NB4 (cell line): ENCODE measurements at places on chromosomes 6 and 20.

GRCh38 chr20:32792731-32793458 lies 26.9 kb upstream of the MAPRE1 start:
- DNase-seq, result no peak

- DNase-seq, result no peak
Measured at GRCh38 chr20:41218466-41218865, 81.1 kb downstream of the PLCG1 start.

GRCh38 chr6:16277101-16277981 lies 39.0 kb downstream of the GMPR start:
- peak; percentile 93 for DNase-seq

DNA sequence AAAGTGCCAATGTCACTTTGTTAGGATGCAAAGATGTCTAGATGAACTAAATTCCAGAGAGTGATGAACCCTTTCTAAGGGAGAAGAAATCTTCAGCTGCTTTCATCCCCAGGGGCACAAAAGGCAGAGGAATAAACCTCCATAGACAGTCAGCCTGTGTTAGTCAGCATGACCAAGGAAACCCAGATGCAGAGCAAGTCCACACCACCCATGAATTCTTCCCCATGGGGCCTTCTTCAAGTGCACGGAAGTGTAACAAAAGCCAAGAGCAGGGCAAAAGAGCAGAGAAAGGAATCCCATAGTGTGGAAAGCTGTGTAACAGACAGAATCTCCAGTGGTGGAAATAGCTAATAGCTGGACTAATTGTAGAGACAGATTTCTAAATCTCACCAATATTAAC lies 50.0 kb downstream of the DCDC2 start:
- no peak for DNase-seq

DNA sequence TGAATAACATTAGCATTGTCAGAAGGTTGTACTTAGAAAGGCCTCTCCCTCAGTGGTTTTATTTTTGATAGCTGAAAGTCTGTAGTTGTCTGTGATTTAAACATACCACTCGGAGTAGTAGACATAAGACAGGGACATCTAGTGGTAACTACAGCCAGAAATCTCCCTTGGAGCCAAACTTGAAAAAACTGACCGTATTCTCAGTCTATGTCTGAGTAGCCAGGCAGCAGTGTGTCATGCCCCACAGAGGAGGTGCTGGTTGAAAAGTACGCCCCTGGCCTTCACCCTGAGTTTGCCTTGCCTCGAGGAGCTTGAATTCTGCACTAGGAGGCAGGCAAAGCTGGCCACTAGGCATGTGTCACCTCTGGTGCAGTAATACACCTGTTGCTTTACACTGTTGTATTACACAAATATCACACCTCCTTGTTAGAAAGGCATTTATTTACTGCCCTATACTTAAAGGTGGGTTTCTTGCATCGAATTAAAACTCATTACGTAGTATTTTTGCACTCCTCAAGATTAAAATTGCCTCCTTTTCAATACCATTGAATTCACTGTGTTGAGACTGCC lies 20.8 kb downstream of the ZBTB2 start:
- no peak for DNase-seq

- DNase-seq, result no peak
Measured at GRCh38 chr6:126010040-126010439, 23.7 kb downstream of the TRMT11 start.

DNA sequence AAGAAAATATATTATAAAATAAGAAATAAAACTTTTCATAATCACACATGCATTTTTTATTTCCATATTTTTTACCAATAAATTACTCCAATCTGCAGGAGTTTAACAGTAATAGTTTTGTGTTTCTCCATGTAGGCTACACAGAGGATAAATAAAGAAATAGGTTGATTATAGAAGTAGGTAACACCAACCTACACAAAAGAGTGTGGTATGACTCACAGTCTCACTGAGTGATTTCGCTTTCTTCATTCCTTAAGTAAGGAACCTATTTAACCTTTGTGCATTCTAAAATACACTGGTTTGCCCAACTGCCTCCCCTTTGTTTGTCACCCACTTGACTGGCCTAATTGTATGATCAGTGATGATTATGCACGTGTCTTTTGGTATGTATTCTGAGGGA lies 244.2 kb upstream of the RIMS1 start:
- no peak for DNase-seq

DNA sequence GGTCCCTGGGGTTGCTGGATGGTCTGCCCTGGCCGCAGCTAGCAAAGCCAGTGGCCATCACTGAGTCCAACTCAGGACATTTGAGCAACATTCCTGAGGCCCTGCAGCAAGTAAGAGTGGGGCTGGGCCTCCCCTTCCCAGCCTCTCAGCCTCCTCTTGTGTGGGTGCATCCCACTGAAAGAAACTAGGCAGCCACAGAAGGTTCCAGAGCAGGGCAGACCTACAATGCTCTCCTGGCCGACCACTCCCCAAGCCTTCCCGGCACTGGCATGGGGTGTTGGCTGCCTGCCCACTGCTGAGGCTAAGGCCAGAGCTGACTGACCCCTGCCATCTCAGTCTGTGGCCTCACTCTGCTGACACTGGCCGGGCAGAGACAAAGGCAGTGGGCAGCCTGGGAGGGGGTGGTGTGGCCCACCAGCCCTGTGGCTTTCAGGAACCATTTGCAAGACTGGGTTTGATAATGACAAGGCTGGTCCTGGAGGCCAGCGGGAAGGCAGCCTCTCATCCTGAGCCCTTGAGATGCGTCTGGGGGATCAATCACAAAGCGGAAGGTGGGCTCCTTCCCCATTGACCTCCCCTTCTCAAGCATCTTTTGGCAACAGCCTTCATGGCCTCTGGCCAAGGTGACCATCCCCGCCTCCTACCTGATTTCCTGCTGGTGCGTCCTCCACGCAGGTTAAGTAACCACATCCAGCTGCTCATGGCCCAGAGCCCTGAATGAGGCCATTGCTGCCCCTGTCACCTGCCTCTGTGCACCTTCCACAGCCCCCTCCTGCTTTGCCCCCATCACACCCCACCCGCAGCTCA lies 9.6 kb downstream of the DLGAP4 start:
- no peak for DNase-seq

GRCh38 chr6:117449549-117450439 lies 24.1 kb upstream of the ROS1 start:
- DNase-seq, result peak; percentile 79

DNA sequence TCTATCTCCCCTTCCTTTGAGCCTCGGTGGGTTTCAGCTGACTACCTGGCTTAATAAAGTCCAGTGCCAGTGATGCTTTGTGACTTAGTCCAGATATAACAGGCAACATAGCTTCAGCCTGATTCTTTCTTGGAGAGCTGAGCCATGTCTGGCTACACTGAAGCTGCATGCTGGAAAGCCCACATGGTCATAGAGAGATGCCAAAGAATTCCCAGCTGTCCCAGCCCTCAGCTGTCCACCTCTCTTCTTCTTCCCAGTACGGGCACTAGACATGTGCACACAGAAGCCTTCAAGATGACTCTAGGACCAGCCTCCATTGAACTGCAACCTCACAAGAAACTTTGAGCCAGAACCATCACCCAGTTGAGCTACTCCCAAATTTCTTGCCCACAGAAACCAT lies 154.1 kb upstream of the MYLIP start:
- no peak for DNase-seq

DNA sequence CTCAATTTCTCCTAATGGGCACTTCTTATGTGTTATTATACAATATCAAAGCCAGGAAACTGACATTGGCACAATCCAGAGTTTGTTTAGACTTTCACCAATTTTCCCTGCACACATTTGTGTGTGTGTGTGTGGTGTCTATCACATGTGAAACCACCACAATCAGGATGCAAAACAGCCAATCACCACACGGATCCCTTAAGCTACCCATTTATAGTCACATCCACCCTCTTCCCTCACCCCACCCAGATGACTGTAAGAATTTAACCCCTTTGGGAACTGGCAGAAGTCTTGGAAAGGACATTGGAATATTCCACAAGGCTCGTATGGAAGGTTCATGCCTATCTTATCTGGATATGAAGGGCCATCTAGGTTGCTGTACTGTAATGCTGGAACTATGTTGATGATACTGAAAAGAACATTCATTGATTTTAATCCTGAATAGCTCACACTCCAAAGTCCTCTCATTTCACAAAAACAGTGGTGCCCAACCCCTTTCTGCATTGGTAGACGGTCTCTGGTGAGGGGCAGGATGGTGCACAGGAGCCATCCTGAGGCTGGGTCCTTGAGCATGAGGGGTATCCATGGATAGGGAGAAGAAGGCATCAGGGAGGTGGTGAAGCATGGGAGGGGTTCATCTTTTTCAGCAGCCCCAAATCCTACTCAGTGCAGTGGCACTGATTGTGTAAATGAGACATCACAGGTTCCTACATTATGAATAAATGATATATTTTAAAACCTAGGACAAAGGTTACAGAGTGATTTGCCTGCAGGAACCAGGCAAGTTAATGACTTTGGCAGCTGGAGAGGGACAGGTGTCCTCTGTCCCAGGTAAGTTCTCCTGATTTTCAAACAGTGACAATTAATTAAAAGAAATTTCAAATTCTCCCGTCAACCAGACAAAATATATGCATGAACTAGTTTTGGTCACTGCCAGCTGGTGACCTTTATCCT lies 12.1 kb upstream of the CTCFL start:
- DNase-seq, result no peak

- DNase-seq, result no peak
Measured at GRCh38 chr6:25695671-25696070, 43.7 kb downstream of the SCGN start.

DNA sequence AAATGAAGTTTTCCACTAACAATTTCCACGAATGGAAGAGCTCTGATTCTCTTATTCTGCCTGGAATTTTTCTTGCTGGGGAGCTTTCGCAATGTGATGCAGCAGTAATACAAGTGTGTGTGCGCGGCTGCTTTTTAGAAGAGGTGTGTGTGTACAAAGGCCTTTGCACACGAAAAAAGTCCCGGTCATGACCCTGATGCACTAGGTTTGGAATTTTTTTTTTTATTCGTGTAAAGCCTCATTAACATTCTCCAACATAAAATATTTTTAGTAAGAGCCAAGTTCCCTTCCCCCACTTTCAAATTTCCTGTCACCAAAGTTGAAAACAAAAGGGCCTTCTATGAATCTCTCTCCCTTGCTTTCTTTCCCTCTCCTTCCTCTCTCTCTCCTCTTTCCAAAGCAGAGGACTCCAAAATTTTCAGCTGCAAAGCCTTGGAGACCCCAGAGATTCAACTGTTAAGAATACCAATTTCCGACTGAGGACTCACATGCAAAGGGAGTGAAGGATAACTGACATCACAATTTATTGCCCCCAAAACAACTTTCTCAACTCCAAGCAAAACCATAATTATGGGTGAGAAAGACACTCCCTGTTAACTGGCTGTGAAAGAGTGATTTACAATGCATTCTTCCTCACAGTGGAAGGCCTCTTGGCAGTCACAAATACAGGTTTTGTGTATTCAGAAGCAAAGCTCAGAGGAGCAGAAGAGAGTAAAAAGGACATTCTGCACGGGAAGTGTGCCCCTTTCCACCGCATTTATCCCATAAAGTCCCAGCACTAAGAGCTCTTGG lies 421.2 kb upstream of the JARID2 start:
- DNase-seq, result peak; percentile 29

DNA sequence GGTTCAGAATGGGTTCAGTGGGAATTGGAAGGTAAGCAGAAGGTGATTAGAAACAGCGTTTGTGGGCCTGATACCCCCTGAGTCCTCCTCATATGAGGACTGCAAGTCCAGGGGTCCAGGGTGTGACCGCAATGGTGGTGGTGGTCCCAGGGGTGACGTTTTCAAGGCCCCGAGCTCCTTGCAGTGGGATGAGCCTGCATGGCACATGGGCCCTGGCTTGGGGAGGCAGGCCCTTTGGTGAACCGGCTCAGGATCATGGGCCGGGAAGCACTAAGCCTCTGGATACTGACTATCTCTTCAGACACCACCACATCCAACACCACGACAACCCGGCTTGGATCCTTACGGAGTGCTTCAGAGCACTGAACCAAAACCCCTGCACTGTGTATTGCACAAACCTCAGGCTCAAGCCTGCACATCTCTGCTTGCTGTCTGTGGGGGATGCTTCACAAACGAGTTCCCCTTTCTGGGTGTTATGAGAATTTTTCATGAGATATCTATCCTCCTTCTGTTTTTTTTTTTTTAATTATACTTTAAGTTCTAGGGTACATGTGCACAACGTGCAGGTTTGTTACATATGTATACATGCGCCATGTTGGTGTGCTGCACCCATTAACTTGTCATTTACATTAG lies 67.9 kb downstream of the STK35 start:
- DNase-seq, result peak; percentile 50

- DNase-seq, result no peak
Measured at GRCh38 chr6:108872575-108872974, 24.4 kb downstream of the ARMC2 start.

GRCh38 chr20:17857639-17858449 lies 110.8 kb downstream of the SNX5 start:
- no peak for DNase-seq

DNA sequence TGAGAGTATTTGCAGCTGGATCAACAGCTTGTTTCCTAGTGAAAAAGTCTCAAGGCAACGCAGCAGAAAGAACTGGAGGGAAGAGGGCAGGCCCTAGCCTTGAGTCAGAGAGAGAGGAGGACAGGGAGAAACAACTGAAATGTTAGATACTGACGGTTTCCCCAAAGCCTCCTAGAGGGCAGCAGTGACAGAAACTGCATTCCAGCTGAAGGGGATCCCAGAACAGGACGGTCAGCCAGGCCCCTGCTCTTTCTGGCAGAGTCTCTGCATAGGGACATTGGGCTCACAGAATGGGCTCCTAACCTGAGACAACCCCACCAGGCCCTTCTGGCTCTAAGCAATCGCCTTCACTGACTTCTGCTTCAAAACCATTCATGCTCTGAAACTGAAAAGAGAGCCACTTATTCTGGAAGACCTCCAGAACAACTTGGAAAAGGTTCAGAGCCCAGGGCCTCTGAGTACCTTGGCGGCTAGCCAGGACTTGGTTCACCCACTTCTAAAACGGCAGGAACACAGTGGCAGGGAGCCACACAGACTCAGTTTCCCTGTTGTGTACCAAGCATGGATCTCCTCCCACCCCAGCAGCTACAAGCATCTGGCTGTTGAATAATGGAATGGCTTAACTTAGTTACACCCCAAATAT lies 72.9 kb downstream of the PSMB1 start:
- no peak for DNase-seq

DNA sequence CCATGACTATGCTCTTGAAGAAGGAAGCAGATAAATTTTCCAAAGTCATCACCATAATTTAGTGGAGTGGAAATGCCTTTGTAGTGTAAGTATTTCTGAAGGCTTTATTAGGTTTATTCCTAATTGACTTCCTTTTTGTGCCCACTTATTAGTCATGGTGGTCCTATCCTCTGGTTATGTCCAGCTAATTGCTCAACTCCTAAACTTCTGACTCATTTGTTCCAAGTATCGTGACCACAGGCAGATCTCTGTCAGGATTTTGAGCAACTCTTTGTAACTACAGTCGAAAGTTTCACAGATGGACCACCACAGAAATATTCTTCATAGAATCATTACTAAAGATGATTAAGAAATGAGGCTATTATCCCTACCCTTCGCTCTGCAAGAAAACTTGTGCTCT lies 315.6 kb upstream of the PTCHD4 start:
- DNase-seq, result peak; percentile 15

DNA sequence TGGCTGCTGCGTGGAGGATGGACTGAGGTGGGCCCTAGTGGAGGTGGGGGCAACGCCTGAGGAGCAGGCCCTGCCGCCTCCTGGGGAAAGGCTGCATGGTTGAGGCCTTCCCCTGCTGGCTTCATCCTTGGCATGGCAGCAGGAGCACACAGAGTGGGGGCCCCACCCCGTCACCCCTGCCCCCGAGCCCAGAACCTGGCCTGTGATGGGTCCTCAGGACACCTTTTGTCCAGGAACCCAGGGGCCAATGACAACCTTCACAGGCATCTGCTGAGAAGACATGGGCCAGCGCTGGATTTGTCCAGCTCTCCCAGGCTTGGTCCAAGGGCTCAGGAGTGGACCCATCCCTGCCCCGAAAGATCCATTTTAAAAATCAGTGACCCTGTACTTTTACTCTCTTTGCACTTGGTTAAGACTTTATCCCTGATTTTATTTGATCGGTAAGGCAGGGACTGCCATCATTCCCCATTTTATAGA lies 575 bp upstream of the SLC17A9 start:
- DNase-seq, result no peak
